ENCODE measurements at places on chromosomes 3 and 15.

DNA sequence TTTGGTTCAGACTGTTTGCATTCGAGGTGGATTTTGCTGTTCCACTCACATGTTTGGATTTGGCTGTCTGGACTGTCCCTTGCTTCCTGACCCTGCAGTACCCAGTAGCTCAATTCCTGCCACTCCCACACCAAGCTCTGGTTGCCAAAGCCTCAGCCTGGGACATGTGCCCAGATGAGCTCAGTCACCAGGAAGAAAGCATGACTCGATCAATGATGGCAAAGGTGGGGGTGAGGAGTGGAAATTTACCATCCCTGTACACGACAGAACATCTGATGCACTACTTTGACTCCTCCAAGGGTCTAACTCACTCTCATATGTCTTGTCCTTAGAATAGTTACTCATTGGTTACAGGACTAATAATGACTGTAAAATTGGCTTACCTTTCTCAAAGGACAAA lies 45.2 kb downstream of the ZNF385D start:
- no peaks in the 10 kb centered on the region for H3K36me3 ChIP-seq
- H3K27me3 ChIP-seq, result no peaks in the 10 kb centered on the region
- peak; percentile 88 for DNase-seq
- no peaks in the 10 kb centered on the region for H3K4me1 ChIP-seq
- peak overlapping the region; percentile 58 for H3K27ac ChIP-seq

DNA sequence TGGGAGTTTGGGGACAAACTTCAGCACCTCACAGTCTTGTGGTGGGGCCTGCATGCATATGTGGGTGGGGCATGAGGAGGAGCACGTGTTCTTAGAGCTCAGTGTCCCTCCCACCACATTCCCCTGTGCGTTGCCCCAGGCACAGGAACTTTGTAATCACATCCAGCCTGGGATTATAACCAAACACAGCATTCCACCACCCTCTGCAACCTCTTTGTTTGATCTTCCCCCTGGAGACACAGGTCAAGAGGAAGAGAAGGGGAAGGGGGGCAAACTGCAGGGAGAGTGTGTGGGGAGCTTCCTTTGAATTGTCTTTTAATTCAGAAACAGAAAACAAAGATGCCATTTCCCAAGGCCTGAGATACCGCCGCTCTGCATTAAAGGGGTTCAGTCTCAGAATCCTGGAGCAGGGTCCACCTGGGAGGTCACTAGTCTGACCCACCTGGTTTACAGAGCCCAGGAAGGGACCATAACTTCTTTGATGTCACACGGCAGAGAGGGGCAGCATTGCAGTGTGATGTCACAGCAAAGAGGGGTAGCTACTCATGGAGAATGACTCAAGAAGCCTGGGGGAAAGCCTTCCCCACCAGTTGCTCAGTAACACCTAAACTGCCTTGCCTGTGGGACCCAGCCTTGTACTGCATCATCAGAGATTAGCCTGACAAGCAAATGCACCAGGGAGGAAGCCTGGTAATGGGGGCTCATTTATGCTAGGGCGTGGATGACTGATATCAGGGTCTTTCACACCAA lies 106.3 kb upstream of the RNU6-1 start:
- H3K4me1 ChIP-seq, result no peaks in the 10 kb centered on the region
- H3K4me3 ChIP-seq, result peak overlapping the region; percentile 20
- H3K27ac ChIP-seq, result peak overlapping the region; percentile 30
- H3K36me3 ChIP-seq, result no peaks in the 10 kb centered on the region
- DNase-seq, result peak; percentile 69

- no peak overlapping the region for H3K27ac ChIP-seq
- no peaks in the 10 kb centered on the region for H3K36me3 ChIP-seq
- no peaks in the 10 kb centered on the region for H3K4me1 ChIP-seq
- peaks cover 3% of the 10 kb centered on the region for H3K27me3 ChIP-seq
- DNase-seq, result no peak
These were observed 6.1 kb downstream of the TNFAIP8L3 start for GRCh38 chr15:51088585-51088984.

DNA sequence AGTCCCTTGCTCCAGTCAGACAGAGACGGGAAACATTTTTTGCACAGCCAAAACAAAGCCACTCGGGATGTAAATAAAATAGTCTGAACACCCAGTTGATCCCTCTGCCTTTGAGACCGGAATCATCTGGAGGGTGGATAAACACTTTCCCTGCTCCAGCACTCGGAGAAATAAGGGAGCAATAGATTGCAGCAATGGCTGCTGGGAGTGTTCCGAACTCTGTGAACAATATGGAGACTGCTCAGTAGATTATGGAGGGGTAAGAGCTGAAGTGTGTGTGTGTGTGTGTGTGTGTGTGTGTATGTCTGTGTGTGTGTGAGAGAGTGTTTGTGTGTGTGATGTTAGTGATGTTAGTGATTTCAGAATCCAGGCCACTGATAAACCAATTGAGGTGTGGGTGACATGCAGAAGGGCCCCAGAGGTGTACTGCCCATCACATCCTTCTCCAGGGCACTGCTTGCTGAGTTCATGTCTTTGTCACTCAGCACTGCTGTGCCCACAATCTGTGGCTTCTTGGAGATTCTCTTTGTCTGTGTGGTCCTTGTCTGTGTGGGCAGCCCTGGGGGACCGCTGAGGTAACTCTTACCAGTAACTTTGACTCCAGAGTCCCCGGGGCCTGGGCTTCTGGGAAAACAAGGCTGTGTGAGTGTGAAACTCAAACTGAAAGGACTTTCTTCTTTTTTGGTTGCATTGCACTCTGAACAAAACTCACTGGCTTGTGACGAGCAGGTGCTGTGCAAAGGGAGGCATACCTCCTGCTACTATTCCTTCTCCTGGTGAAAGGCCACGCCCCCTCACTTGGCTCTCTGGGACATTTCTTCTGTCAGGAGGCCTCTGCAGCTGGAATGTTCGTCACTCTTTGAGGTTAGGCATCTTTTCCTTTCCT lies 23.0 kb downstream of the CRYGS start:
- no peak for DNase-seq
- no peaks in the 10 kb centered on the region for H3K27me3 ChIP-seq
- H3K4me1 ChIP-seq, result no peaks in the 10 kb centered on the region
- no peak overlapping the region for H3K27ac ChIP-seq

- H3K36me3 ChIP-seq, result no peaks in the 10 kb centered on the region
- no peak overlapping the region for H3K4me3 ChIP-seq
- H3K4me1 ChIP-seq, result no peaks in the 10 kb centered on the region
- no peaks in the 10 kb centered on the region for H3K27me3 ChIP-seq
These were observed 746.3 kb downstream of the FHIT start for GRCh38 chr3:60504827-60505457.

Measured in breast epithelium (tissue), 4 donors.